Bronchial epithelial cell (primary cell): ENCODE measurements at places on chromosomes 2 and 18. TPM values are rescaled to one million over a fixed set of nuclear protein-coding genes. Genes with fewer than 3 reads are reported as not detected.

Gene CFAP221
- 0.26 TPM in 1 of 2 replicates, not detected in the other for total RNA-seq

Gene ZBTB7C
- total RNA-seq = under 0.01 and 1.2 TPM in 2 replicates

Gene AFF3
- 0.13 TPM in 1 of 2 replicates, not detected in the other for total RNA-seq

Gene DCAF17
- 16.3 and 18.2 TPM in 2 replicates for total RNA-seq

Gene IL1RL1
- 65.8 and 162 TPM in 2 replicates for total RNA-seq

Gene LPIN1
- total RNA-seq = 7.0 and 12.1 TPM in 2 replicates

Gene SCN7A
- total RNA-seq = not detected in 2 replicates

Gene SCYGR8
- not detected in 2 replicates for total RNA-seq

Gene SLC30A3
- not detected in 2 replicates for total RNA-seq

Gene SULT1C4
- not detected in 2 replicates for total RNA-seq

Gene MFSD2B
- under 0.01 TPM in 1 of 2 replicates, not detected in the other for total RNA-seq

Gene TMEM178A
- total RNA-seq = 0.26 and 0.51 TPM in 2 replicates

Gene SERPINB11
- total RNA-seq = 1.6 and 9.5 TPM in 2 replicates

Gene ASTL
- 0.13 TPM in 1 of 2 replicates, not detected in the other for total RNA-seq

Gene RPRM
- 0.13 TPM in 1 of 2 replicates, not detected in the other for total RNA-seq

Gene FAP
- 0.26 and 1.1 TPM in 2 replicates for total RNA-seq

Gene MATN3
- total RNA-seq = 0.26 and 1.0 TPM in 2 replicates

Gene CNTNAP5
- not detected in 2 replicates for total RNA-seq
